ENCODE measurements at places on chromosomes 5 and 9.

DNA sequence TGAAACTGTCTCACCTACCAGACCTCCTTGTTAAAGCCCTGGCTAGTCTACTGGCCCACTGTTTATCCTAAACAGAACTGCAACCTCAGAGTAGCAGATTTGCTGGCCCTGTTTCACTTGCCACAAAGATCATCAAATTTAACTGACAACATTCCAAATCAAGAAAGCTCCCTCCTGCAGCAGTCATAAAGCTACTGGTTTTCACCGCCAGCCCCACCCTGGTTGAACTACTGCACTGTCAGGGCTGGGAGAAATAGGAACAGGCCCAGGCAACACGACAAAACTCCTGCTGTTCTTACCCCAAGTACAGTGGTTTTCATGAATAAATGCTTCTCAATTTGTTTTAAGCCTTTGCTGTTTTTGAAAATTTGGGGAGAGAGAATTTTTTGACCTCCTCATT lies 63.0 kb downstream of the NR6A1 start:
- no peak for DNase-seq

DNA sequence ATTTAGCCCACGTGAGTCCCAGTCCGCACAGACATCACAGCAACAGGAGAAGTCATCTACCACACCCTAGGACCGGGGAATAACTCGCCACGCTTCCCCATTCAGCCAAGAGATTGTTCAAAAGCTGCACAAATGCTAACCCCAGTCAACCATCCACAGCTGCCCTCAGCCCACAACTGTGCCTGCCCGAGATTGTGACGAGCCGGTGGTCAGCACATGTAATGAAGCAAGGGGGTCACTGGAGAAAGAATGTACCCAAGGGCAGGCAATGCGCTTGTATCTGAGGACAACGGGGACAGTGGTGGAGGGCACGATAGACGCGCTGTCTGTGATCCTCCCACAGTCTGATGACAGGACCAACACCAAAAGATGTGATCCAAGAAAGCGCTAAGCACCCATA lies 67.8 kb downstream of the COL23A1 start:
- DNase-seq = no peak

DNA sequence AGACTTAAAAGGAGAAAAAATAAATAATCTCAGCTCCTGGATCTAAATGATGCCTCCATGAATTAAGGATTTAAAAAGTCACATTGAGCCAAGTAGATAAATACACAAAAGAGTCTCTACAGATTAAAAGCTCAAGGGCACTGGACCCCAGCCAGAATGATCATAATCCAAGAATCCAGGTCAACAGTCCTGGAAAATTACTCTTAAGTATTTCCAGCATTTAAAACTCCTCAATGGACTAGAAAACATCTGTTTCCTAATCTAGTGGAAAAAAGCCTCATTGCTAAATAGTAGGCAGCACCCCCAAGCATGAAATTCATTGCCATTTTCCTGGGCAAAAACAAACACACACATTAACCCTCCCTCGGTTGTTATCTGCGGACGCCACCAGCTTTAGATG lies 96.8 kb downstream of the FRMD3 start:
- DNase-seq = no peak

DNA sequence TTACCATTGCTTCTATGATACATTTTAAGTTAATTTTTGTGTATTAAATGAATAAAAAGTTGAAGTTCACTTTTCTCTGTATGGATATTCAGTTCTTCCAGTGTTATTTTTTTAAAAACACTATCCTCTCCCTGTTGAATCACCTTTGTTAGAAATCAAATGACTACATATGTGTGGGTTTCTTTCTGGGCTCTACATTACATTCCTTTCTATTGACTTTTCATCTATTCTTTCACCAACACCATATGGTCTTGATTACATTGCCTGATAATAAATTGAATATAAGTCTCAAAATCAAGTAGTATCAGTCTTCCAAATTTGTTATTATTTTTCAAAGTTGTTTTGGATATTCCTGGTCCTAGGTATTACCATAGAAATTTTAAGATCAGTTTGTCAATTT lies 7.3 kb upstream of the RASEF start:
- no peak for DNase-seq
